ENCODE measurements at places on chromosomes 4 and X. TPM values are rescaled to one million over a fixed set of nuclear protein-coding genes. Genes with fewer than 3 reads are reported as not detected.

GRCh38 chr4:120132935-120133334 lies 66.3 kb upstream of the MAD2L1 start:
- no peak for DNase-seq
- no peak overlapping the region for H3K4me3 ChIP-seq
- no peak overlapping the region for H3K27ac ChIP-seq
- H3K36me3 ChIP-seq, result no peaks in the 10 kb centered on the region
- H3K27me3 ChIP-seq, result no peaks in the 10 kb centered on the region

GRCh38 chrX:130594453-130594916 lies 192.7 kb downstream of the RBMX2 start:
- DNase-seq, result peak; percentile 12
- no peak overlapping the region for H3K27ac ChIP-seq
- no peak overlapping the region for H3K4me3 ChIP-seq
- no peaks in the 10 kb centered on the region for H3K27me3 ChIP-seq
- H3K4me1 ChIP-seq, result no peaks in the 10 kb centered on the region
- no peaks in the 10 kb centered on the region for H3K36me3 ChIP-seq

The WAS gene
- 16.4 TPM for total RNA-seq

DNA sequence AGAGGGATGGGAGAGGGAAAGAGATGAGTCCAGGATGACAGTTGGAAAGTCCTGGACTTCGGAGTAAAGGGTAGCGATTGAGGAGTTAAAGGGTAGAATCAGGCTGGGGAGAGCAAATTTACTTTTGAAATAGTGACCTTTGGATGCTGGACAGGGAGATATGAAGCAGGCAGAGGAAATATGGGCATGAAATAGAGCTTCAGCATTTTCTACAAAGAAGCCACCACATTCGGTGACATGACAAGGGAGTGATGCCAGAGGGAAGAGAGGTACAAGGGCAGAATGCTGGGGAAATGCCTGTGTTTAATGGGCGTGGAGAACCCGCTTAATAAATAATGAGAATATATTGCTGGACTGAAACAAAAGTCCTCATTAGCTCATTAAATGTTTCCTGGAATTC lies 92.7 kb downstream of the TBL1X start:
- no peaks in the 10 kb centered on the region for H3K36me3 ChIP-seq
- no peaks in the 10 kb centered on the region for H3K27me3 ChIP-seq
- no peak overlapping the region for H3K27ac ChIP-seq
- no peak for DNase-seq
- H3K4me3 ChIP-seq, result no peak overlapping the region

- DNase-seq, result no peak
- no peak overlapping the region for H3K27ac ChIP-seq
- no peaks in the 10 kb centered on the region for H3K27me3 ChIP-seq
- no peak overlapping the region for H3K4me3 ChIP-seq
Measured at GRCh38 chrX:23964191-23964590, 56.4 kb downstream of the CXorf58 start.
